Hematopoietic multipotent progenitor cell treated with erythropoietin and hydrocortisone succinate and interleukin-3 and kit ligand, for 17 days (in vitro differentiated cells): ENCODE measurements at places on chromosomes 16 and 17.
A peak's percentile ranks its signal among the peaks of the same experiment; 100 is the strongest.

DNA sequence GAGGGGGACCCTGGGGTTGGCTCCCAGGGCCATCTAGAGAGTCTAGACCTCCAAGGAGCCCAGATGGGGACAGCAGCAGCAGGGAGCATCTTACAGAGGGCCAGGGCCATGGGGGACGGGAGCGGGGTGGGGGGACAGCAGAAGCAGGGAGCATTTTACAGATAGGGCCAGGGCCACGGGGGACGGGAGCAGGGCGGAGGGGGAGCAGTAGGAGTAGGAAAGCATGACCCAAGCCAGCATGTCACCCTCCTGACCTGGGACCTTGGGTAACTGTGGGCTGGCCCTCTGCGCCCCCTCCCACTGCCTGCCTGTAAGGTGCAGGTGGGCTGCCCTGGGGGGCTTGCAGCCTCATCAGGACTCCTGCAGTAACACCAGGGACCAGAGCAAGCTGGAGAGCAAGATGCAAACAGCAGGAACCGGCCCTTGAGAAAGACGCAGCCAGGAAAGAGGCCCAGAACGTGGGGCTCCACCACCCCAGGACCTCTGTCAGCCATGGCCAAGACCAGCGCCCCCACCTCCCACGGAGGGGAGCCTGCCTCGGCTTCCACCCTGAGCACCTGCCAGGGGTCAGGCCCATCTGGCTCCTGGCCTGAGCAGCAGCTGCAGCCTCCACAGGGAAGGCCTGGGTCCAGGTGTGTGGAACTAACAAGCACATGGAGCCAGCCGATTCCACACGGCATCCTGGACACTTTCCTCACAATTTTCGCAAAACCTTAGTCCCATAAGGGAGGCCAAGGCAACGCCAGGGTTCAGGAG is 2.4 kb downstream of the ZNF598 start:
- DNase-seq = no peak

GRCh38 chr16:17259751-17260270 is 210.9 kb downstream of the XYLT1 start:
- DNase-seq = no peak

- no peak for DNase-seq
Observed at GRCh38 chr16:55346475-55346874, 22.5 kb downstream of the IRX6 start.

- no peak for DNase-seq
Observed at GRCh38 chr17:48406936-48407567, 23.0 kb downstream of the SKAP1 start.

DNA sequence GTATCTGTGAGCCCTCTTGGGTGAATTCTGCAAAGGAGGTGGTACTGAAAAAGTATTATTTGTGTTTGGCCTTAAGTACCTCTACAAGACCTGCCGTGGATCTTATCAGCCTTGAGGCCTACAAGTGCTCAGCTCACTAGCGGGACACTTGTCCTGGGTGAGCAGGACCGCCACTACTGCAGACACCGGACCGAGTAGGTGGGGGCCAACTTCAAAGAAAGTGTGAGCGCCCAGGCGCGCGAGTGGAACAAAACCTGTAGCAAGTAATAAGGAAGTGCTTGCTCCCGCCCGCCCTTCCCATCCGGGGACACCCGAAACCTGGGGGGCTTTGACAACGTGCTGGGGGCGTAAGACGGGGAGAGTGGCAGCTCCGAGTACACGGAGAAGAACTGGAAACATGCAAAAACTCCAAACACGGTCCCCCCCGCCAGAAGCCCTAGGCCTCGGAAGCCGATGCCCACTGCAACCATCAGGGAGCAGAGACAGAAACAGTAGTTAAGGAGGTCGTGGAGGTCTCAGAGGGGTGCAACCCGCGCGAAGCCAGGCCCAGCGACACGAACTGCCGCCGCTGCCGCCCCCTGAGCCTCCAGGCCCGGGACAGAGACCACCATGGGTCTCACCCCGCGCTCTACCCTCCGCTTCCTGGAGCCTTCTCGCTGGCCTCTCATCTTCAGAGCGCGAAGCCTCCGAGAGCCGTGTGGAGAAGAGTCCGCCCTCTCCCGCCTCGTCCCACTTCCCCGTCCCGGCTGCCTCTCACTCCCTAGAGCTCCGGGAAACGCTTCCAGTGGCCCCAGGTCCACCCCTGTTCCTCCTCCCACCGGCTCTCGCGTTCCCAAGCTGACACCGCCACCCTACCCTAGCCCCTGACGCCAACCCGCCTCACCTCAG is 537 bp downstream of the CNOT1 start:
- peak; percentile 63 for DNase-seq

GRCh38 chr17:21167303-21167702 is 40.5 kb downstream of the DHRS7B start:
- no peak for DNase-seq

- no peak for DNase-seq
Observed at GRCh38 chr16:88445583-88445960, 7.5 kb upstream of the ZFPM1 start.

GRCh38 chr16:10981697-10982216 is 37.4 kb downstream of the CLEC16A start:
- DNase-seq = peak; percentile 73

GRCh38 chr17:69716556-69716955 is 302.1 kb downstream of the MAP2K6 start:
- no peak for DNase-seq

DNA sequence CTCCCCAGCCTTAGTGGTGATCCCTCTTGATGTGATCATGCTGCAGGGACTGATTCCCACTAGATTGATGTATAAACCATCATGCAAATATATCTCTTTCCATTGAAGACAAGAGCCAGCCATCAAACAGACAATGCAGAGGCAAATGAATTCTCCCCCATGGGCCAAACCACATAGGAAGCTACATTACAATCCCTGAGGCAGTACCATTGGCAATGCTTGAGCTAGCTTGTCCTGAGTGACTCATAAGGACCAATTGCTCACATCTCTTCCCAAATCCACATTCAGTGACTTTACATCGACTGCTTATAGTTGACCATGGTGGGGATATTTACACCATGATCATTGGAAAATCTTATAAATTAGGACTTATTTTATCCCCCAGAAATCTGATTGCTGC is 242.2 kb downstream of the SHISA9 start:
- DNase-seq = no peak

DNA sequence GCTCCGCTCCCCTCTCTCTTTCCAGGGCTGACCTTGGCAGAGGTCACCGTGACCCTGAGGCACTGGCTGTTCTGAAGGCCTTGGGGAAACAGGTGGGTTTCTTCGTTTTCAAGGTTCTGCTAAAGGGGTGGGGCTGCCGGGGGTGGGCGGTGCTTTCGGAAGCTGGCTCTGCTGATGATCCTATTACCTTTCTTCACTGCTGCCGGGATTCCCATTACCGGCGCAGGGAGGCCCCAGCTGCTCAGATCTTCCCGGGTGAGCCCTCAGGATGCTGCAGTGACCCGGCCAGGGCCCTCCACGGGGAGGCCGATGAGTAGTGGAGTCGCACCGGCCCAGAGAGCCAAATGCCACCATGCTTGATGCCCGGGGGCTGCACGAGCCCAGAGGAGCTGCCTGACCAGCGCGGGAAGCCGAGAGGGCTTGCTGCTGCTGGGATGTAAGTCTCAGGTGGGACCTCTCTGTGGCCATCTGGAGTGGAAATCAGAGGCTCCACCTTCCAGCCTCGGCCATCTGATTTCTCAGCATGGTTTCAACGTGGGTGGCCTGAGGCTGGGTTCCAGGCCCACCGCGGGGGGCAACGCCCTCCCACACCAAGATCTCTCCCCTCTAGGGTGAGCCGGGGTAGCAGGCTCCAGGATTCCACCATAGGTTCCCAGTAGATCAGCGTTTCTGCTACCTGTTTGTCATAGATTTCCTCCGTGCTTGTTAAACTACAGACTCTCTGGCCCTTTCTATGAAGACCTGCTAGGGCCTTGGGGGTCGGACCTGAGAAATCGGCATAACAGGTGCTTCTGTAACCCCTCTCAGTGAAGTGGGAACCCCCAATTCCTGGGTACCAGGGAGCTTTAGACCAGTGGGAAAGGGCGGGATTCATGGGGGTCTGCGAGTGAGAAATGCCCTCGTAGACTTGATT is 21.6 kb upstream of the ADCY7 start:
- no peak for DNase-seq

DNA sequence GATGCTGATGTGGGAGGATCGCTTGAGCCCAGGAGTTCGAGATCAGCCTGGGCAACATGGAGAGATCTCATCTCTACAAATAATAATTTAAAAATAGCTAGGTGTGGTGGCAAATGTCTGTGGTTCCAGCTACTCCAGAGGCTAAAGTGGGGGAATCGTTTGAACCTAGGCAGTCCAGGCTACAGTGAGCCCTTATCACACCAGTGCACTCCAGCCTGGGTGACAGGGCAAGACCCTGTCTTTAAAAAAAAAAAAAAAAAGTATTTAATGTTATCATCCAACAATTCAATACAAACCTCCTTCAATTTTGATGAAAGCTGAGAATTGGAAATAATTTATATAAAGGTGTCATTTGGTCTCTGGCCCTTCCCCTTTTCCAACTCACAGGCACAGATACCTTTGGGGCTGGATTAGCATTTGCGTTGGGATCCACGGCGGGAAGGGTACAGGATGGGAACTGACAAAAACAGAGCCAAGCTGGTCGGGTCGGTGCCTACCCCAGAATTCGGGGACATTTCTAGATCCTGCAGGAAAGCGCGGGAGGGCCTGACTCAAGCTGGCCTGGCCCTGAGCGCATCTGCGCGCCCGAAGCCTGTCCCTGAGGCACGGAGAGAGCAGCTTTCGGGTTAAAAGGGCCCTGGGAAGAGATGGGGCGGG is 860 bp upstream of the DCAF7 start:
- peak; percentile 36 for DNase-seq

DNA sequence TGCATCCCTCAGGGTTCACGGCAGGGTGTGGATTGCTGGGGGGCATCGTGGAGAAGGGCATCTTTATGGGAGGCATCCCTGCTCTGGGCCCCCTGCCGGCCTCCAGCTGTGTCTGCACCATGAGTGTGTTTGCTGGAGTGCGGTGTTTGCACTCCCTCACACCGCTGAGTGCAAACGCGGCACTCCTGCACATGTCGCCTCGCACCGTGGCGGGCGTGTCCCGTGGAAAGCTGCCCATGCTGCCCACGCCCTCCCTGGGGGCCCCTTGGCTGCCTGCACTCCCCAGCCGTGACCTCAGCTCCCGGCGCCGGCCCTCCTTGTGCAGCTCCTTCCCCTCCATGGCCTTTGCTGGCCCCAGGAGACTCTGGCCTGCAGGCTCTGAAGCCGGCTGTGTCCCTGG is 74.6 kb upstream of the ZNF750 start:
- no peak for DNase-seq

DNA sequence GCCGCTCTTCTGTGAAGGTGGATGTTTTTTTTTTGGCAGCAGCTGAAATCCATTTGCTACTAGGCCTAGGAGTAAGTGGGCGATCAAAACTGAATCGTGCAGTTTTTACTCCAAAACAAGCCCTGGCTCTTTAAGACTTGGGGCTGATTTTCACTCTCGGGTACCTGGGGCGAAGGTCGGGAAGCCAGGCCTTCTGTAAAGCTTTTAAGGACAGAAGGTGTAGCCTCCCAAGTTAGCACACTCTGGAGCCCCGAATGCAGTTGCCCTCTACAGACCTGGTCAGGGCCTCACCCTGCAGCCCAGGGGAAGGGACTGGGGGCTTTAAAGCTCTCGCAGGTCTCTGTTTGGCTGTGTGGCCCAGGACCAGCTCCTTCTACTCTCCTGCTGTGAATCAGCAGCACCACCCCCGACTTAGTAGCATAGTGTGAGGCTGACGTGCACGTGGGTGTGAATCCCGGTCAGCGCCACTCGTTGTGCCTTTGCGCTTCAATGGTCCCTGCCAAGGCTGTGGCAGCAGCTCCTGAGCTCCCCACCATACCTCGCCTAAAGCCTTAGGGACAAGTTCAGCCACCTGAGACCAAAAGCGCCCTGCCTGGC is 49.9 kb downstream of the TMEM235 start:
- DNase-seq = no peak

DNA sequence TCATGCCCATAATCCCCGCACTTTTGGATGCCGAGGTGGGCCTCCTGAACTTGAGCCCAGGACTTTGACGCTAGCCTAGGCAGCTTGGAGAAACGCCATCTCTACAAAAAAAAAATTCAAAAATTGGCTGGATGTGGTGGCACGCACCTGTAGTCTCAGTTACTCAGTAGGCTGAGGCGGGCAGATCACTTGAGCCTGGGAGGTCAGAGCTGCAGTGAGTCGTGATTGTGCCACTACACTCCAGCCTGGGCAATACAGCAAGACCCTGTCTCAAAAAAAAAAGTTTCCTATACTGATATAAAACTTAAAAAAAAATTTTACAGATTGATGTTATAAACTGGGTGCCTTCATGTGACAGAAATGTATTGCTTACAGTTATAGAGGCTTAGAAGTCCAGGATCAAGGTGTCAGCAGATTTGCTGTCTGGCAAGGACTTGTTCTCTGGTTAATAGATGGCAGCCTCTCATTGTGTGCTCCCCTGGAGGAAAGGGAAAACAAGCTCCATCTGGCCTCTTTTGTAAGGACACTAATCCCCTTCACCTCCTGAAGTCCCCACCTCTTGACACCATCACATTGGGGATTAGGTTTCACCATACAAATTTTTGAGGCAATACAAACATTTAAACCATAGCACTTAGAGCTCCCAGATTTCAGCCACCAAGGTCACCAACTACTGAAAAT is 8.5 kb upstream of the CES3 start:
- DNase-seq = no peak

GRCh38 chr17:28470266-28470913 is 3.1 kb upstream of the SLC13A2 start:
- DNase-seq = no peak

DNA sequence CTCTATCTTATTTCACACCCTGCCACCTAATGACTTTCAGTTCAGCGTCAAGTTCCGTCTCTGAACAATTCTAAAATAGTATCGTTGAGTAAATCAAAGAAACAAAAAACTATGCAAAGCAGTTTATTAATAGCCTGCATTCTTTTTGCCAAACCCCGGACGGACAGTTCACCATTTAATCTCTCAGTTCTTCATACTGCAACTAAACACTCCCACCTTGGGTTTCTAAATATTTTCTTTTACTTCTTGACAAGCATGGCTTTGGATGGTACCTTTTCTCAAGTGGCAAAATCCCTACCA is 1.2 kb downstream of the MYH11 start:
- no peak for DNase-seq

DNA sequence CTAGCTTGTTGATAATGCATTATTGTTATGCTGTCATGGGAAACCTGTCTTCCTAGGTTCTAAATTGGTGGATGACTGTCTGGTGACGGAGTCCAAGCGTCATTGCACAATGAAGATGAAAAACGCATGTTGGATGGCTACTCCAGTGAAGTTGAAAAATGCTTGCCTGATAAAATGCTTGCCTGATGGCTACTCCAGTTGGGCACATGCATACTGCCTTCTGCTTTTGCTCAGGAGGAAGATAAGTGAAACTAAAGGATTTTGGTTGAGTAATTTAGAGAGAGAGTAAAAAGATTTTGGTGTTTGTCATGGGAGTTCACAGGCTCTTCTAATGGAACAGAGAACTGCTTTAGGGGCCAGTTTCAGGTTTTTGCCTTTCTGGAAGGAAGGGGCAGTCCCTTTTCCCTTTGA is 118.6 kb downstream of the PRKCA start:
- DNase-seq = no peak

GRCh38 chr17:54795046-54795445 is 105.6 kb upstream of the TOM1L1 start:
- DNase-seq = no peak
